ENCODE measurements at places on chromosomes 3 and 15.

- no peak for DNase-seq
These were observed 89.1 kb downstream of the LIPC start for GRCh38 chr15:58520936-58521292.

GRCh38 chr3:190323246-190323626 lies 990 bp upstream of the CLDN1 start:
- DNase-seq = no peak

DNA sequence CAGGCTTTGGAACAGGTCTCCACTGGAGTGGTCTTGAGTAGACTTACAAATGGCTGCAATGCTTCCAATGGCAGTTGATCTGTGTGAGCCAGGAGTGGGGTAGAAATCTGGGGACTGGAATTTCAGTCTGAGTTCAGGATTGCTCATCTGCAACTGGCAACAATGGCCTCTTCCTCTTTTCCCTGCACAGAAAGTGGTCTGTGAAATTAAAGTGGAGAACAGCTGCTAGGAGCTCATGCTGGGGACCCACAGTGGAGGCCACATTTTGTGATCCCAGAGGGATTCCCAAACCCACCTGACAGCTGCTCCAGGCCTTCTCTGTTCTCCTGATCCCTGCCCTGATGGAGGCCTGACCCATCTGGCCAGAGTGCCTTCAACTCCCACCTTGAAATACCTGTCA lies 49.6 kb downstream of the CEMIP start:
- DNase-seq = no peak

DNA sequence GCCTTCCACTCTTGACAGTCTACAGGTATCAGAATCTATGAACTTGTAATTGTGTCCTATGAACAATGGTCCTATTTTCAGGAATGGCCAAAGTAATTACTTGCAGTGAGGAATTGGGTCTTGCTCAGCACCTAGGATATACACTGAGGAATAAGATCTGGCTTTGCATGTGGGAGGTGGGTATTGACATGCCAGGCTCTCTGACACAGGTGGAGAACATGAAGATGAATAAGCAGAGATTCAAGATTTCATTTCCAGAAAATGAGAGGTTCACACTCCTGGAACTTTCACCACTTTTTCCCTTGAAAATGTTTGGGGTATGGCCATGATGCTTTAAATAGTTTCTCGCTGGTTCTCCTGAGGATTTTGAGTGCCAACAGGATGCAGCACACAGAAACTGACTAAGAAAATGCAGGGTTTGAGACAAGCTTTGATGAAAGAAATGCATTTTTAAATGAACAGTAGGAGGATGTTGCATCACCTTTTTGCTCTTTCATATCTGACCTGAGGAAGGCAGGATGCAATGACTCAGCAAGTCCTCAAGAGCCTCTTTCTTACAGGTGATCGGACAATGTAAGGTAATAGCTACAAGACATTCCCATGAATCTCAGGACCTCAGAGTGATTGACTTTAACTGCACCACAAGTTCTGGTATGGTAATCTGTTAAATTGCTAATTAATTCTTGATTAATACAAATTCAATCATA lies 3.7 kb downstream of the HRG start:
- no peak for DNase-seq

- no peak for DNase-seq
These were observed 143.8 kb downstream of the ATP10A start for GRCh38 chr15:25719101-25719985.

GRCh38 chr3:129592381-129593131 lies 13.9 kb downstream of the PLXND1 start:
- DNase-seq = peak; percentile 50

DNA sequence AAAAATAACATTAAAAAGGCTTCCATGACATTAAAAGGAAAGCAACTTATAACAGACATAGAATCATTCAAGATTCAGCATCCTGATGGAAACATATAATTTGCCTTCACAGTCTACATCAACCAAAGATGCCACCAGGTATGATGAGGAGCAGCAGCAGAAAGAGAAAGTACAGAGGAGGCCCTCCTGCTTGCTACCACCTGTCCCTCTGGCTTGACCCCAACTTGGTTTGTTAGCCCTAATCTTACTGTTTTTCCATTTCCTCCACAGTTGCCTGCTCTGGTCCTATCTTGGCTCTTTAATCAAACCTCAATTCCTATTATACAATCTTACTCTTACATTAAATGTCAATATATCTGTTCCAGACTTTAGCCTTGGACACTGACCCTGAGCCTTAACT lies 171.3 kb downstream of the DPH6 start:
- DNase-seq = no peak

DNA sequence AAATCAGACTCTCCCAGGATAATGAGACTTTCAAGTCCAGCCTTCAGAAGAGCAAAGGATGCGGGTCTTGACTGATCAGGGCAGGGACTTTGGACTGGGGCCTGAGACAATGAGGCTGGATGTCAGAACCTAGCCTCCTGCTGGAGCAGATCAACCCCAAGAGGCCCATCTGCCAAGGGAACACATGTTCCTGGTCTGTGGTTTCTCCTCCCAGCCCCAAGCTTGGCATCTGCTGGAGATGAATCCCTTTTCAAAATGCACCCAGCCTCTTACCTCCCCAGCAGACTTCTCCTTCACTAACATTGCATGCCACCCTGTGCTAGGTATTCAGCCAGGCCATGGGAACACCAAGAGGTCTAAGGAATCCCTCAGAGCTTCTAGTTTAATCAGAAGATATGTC lies 43.7 kb upstream of the MFGE8 start:
- DNase-seq = no peak

- DNase-seq = no peak
These were observed 6.4 kb upstream of the GALK2 start for GRCh38 chr15:49163678-49164077.

Data from fibroblast of lung (primary cell).